ENCODE measurements at places on chromosomes 2 and 18.
A peak's percentile ranks its signal among the peaks of the same experiment; 100 is the strongest.

- peak; percentile 74 for DNase-seq
Observed at GRCh38 chr18:13621886-13622619, 104.3 kb downstream of the FAM210A start.

DNA sequence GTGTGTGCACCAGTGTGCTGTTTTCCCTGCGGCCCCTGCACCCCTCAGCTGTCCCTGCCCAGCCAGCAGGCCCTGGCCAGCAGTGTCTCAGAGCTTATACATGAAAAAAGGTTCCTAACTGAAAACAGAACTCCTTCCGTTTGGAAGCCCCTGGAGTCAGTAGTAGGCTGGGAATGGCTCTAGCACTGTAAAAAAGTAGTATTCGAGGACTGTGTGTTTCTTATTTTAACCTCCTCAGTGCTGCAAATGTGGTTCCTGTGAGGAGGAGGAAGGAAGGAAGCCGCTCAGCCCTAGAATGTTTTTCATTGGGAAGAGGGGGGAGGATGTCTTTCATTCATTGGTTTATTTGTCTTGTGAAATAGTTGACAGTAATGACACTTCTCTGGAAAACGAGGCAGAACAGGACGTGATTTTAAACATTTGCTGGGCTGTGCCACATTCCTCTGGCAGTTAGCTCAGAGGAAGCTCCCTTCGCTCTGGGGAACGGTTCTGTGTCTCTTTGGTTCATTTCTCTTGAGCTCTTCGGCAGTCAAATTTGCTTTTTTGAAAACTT is 103.5 kb downstream of the SPTBN1 start:
- DNase-seq = peak; percentile 93

DNA sequence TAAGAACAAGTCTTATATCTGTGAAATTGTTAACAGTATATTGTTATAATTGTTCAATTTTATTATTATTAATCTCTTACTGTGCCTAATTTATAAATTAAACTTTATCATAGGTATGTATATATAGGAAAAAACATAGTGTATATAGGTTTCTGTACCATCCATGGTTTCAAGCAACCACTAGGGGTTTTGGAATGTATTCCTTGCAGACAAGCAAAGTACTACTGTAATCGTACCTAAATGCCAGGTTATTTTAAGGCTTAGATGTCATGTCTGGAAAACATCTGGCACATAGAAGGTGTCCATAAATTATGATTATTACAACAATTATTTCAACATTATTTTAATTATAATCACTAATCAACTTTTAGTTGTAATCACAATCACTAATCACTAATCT is 8.4 kb downstream of the ITSN2 start:
- no peak for DNase-seq

GRCh38 chr2:181554061-181554830 is 97.1 kb downstream of the ITGA4 start:
- no peak for DNase-seq

GRCh38 chr2:203605302-203605701 is 70.2 kb upstream of the RAPH1 start:
- no peak for DNase-seq

DNA sequence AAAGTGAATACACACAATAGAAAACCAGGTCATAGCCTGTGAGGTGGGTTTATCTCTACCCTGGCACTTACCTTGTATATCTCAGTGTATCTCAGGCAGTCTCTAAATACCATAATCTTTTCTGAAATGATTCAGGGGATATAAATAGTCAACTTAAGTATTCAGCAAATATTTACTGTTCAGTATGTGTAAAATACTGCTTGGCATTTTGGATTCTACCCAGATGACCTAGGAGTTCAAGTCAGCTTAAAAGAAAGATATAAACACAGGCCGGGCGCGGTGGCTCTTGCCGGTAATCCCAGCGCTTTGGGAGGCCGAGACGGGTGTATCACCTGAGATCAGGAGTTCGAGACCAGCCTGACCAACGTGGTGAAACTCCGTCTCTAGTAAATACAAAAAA is 23.8 kb downstream of the GRHL1 start:
- DNase-seq = no peak

DNA sequence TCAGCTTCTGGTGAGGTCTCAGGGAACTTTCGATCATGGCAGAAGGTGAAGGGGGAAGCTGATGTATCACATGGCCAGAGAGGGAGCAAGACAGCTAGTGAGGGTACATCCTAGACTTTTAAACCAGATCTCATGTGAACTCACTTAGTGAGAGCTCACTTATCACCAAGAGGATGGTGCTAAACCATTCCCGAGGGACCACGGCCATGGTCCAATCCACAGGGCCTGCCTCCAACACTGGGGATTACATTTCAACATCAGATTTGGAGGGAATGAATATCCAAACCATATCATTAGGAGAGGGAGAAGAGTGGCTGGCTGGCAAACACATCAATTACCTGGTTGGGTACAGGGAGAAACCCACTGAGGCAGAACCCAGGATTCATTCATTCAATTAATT is 75.7 kb upstream of the HAAO start:
- no peak for DNase-seq

- no peak for DNase-seq
Observed at GRCh38 chr18:3104190-3105054, 91.5 kb upstream of the LPIN2 start.

DNA sequence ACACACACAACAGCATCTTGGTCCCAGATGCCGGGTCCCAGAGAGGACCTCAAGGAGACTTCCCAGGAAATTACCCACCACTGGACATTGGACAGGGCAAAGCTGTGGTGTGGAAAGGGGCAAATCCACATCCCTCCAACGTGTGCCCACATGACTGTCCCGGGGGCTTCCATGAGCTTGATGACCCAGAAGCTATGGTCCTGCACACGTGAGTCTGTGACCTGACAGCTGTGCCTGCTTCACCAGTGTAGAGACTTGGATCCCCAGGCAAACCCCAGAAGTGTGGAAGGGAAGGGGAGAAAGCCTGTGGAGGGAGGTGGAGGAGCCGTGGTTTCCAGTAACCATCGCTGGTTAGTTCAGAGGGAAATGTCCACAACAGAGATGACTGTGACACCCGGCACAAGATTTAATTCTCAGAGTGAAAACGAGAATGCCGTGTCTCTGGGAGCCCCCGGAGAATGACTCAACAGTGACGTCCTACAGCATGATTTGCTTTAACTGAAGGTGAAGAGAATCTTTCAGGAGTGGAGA is 19.1 kb upstream of the GPR55 start:
- DNase-seq = peak; percentile 71

- DNase-seq = no peak
Observed at GRCh38 chr2:1033069-1033468, 82.4 kb downstream of the SNTG2 start.

GRCh38 chr2:165105926-165106325 is 97.9 kb downstream of the SCN3A start:
- no peak for DNase-seq

DNA sequence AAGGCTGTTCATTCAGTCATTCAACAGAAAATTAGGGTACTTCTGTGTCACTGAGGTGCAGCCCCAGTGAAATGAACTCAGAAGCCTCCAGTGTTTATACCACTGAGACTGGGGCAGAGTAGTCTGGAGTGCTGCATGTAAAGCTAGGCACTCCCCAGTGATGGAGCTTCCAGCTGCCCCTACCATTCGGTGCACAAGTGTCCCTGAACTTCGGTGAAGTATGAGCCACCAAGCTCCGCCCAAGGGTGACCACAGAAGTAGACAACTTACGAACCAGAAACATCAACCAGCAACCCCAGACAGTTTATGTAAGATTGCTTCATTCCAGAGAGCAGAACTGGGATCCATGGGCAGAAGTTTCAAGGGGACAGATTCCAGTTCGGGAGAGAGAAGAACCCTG is 70.6 kb upstream of the FOSL2 start:
- no peak for DNase-seq

GRCh38 chr2:205964111-205964761 is 121.7 kb downstream of the INO80D start:
- no peak for DNase-seq

GRCh38 chr2:26483957-26484565 is 6.1 kb upstream of the OTOF start:
- no peak for DNase-seq

DNA sequence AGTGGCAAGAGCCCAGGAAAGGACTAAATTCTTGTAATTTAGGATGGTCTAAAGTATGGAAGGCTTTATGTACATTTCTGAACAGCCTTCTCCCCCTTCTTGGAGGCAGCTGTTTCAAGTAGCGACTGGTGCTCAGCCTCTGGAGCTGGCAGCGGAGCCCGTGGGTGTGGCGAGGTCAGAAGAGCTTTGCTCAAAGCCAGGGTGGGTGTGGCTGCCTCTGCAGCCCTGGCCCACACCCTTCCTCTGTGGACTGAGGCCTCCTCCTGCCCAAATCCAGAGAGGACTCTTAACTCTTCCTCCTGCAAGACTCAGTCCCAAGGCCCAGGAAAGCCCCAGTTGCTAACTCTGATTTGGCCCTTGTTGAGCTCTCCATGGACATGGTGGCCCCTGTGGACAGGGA is 202.1 kb upstream of the REV1 start:
- peak; percentile 29 for DNase-seq

- DNase-seq = no peak
Observed at GRCh38 chr2:116717832-116718231, 1096.7 kb upstream of the DDX18 start.

DNA sequence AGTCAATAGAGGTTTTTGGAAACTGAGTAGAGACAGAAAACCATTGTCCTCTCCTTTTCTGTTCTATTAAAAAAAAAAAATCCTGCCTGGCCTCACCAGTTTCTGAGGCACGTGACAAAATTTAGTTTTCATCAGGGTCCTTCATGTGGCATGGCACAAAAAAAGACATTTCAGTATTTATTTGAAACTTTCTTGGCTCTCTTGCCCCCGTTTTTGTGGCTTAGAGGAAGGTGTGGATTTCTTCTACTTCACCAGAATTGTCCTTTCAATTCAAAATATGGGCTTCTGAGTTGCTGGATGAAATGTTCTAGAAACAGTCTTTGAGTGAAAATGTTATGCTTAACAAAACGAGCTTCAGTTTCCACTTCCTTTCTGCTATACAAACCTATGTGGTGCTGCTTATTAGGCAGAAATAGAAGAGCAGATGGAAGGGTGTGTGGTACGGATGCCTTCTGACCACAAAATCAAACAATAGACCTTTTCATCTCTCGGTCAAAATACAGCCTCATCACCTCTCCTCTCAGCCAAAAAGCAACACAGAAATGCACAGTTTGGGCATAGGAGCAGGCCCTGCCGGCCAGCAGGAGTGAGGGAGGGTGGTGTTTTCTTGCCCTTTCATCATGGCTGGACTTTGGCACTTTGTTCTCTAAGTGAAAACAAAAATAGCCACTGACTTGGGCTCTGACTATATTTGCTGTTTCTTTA is 89.2 kb downstream of the SH3RF3 start:
- DNase-seq = no peak

DNA sequence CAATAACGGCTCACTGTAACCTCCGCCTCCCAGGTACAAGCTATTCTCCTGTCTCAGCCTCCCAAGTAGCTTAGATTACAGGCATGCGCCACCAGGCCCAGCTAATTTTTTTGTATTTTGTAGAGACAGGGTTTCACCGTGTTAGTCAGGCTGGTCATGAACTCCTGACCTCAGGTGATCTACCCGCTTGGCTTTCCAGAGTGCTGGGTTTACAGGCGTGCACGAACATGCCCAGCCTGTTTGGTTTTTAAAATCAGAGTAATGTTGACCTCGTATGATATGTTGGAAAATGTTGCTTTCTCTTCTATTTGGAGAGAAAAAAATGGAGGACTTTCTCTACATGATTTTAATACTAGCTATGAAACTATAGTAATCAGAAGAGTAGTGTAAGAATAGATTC is 386.2 kb downstream of the PTH2R start:
- no peak for DNase-seq

DNA sequence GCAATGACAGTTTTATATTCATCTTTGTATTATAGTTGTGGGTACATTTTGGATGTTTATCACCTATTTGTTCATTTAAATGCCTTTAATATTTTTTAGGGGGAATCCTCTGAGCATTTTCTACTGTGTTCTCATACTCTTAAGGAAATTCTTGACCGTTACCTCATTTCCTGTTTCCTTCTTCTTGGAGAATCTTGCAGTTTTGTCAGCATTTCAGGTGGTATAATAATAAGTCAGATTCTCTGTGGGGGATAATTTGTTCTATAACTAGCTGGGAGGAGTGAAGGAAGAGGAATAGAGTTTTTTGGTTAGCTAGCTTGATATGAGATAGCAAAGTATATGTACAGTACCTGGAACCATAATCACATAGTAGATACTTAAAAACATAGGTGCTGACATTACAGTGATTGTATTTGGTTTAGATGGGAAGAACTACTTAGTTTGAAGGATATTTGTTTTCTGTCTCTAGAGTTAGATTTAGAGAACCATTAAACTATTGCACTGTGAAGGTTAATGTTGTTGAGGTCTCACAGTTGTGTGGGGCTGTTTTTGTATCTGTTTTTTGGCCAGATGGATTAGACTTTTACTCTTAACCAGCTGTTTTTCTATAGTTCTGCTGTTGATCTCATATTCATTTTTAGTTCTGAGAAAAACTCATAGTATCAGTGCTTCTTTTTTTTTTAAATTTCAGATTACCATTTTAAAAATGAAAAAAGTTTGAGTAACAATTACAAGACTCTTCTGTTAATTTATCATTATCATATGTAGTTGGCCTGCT is 14.2 kb downstream of the MTX2 start:
- DNase-seq = no peak

DNA sequence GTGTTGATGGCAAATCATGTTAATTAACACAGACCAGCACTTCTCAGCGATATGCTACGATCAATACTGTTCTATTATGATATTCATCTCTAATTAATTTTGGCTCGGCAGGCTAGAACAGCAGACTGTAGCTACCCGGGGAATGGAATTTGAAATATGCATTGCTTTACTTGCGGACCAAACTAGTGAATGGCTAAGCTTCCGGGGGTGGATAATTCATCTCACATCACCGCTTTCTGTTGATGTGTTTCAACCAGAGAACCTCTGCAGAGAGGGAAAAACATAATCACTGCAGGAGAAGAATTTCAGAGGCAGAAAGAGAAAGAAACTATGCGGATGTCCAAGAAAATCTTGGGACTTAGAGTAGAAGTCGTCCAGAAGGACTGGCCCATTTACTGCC is 490.9 kb downstream of the STK39 start:
- DNase-seq = no peak

DNA sequence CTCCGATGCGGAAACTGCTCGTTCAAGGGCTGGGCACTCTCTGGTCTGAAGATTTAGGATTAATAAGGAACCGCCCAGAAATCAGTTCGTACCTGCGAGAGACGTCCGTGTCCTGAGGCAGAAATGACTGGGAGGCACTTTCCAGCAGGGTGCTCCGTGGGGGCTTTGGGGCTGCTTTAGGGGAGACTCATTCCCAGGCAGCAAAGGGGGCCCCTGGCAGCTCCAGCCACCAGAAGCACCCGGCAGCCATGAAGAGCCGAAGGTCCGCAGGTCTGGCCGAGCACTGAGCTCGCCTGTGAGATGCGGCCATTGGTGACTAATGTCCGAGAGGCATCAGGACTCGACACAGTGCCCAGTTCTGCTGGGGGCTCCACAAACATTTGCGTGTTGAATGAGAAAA is 20.9 kb downstream of the KCNG2 start:
- no peak for DNase-seq

DNA sequence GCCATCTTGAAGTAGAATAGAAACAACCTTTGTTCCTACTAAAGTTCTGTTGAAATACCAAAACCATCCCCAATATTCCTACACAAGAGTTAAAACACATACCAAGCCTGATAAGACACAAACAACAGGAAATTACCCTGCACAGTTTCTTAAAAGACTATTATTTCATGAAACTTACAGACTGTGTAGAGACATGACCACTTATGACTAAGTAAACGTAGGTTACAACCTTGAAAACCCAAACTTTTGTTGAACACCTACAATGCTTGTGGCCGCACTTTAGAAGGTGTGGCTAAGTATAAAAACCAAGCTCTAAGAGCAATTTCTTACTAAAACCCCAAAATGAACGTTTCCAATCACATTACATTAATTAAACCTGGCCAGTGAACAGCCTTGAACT is 2.0 kb downstream of the SMAD2 start:
- no peak for DNase-seq
